Left renal pelvis (tissue), 4 donors: ENCODE measurements at places on chromosomes 3 and 15. TPM values are rescaled to one million over a fixed set of nuclear protein-coding genes. Genes with fewer than 3 reads are reported as not detected.

DNA sequence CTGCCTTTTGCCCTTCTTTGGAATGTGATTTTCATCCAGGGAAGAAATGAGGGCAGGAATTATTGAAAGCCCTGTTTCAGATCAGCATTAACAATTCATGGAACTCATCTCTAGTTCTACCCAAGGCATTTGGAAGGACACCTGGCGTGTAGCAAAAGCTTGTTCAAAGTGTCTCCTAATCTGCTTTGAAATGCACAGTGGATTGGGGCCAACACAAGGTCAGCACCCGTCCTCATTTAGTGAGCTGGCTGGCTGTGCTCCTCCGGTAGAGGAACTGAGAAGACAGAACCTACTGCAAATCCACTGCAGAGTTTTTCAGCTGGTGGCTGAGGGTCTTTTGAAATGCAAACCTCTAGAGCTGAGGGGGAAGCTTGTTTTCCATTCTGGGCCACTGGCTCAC lies 141.6 kb upstream of the STT3B start:
- no peak for DNase-seq

Gene GOLGA6L25
- not detected for polyA plus RNA-seq

DNA sequence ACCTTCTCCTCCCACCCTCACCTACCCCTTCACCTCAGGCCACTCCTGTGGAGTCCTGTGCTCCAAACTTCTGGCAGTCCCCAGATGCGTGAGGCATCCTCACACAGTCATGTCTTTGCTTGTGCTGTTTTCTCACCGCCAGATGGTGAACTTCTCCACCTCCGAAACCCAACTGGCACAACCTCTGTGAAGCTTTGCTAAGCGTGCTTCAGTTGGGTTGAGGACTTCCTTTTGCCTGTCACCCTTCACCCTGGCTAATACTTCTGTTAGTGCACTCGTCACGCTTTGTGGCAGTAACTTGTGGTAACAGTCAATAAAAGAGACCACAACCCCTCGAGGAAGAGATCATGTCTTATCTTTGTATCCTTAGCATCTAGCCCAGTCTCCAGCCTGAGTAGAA lies 42.0 kb upstream of the SKOR1 start:
- no peak for DNase-seq

DNA sequence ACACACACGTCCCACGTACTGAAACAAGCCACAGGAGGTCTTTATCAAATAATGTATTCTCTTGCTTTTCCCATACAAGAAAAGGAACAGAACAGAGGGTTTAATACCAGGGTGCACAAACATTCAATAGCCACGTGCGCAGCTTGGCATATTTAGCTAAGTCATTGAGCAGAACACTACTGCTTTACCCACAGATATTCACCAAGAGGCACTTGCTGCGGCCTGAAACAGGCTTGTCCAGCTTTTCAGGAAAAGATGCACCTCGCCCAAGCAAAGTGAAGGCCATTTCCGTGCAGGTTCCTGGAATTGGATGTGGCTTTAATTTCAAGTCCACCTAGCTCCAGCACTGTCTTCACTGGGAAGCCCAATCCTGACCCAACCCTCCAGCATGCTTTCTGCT lies 17.6 kb downstream of the ZDHHC3 start:
- DNase-seq: no peak

DNA sequence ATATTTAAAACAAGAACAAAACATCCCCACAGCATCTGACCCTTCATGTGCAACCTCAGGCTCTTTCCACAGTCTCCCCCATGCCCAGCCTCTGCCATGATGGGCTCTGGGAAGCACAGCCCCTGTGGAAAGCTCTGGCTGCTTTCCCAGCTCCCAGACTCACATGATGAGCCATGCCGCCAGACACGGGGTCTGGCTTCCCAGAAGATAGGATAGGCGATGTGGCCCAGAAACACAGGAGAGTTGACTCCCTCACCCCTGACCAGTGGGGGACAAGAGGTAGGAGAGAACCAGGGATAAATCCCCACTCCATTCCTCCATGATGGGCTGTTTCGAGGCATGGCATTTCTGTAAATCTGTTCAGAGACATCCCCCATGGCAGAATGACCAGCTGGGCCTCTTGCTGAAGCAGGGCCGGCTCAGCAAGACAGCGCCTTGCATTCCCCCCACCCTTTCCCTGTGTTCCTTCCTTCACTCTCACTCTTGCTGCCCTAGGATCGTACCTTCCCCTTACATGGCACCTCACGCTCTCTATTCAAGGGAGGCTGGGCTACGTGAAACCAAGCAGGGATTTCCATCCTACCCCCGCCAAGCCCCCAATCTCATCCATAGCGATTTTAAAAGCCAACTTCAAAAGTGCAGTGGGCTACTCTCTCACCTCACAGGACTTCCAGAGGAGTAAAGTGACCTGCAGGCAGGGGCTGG lies 192.4 kb downstream of the ABHD5 start:
- no peak for DNase-seq

DNA sequence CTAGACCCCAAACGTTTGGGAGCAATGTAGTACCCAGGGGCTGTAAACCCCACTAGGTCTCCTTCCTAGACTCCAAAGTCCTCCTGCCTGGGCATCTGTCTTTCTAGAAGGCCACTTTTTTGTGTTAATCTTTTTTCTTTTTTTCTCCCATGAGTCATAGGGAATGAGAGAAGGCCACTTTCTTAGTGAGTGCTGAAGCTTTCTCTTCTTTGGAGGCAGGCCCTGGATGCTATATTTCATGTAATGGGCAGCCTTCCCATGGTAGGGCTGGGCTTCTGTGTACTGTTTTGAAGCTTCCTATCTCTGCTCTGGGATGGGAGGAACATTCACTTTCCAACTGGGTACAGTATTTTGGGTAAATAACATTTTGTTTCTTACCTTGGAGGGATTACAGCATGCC lies 15.2 kb upstream of the RTP2 start:
- no peak for DNase-seq

GRCh38 chr3:101532783-101533602 lies 20.0 kb upstream of the SENP7 start:
- no peak for DNase-seq

DNA sequence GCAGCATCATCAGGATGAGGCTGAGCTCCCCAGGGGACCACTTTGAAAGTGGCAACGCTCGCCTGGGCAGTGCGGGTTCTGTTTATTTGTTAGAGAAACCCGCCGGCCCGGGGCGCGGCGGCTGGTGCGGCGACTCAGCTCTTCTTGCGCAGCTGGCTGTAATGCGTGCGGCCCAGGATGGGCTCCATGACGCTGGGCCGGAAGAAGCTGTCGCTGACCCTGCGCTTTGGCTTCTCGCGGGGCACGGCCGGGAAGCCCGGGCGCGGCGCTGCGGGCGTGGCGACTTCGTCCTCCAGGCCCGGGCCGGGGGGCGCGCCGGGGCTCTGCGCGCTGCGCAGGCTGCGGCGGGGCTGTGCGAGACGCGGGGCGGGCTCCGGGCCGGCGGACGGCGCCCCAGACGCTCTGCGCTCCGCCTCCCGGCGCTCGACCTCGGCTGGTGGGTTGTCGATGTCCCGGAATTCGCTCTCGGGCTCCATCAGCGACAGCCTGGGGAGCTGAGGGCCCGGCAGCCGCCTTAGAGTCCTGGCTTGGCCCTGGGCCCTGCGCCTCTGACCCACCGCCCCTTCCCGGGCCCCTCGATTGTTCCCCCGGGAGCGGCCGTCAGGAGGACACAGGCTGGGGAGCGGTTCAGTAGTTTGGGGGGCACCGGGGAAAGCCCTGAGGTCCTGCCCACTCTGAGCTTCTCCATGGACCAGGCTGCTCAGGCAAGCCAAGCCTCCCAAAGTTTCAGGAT lies 10.3 kb upstream of the KIF7 start:
- DNase-seq: no peak

Gene TADA3
- 59.3 TPM for polyA plus RNA-seq

DNA sequence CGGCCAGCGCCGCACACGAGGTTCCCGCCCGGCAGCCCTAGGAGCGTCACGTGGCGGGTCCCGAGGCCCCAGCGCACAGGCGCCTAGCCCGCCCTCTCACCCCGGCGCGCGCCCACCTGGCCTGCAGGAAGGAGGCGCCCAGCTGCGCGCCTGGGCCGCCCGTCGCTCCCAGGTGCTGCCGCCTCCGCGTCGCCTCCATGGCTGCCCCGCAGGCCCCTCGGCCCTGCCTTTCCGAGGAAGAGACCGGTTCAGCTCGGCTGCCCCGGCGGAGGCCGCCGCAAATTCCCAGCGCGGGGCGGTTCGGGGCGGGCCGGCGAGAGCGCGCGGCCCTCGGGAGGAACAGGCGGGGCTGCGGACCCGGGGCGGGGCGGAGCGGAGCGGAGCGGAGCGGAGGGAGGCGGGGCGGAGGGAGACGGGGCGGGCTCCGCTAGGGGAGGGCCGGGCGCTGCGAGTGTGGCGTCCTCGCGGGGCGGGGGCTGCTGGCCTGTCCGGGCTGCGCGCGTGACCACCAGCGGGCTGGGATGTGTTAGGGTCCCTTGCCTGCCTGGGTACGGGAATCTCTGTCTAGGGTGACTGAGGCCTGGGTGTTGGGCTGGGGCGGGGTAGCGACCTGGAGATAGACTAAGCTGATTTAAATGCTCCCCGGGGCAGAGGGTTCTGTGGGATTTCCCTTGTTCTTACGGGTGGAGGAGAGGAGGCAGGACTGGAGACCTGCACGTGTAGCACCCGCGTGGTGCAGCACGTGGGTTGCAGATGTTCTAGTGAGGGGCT lies at the start of gene CLN6:
CLN6 (minus strand) TSS at position 343 of the 771 bp plus-strand sequence; CDS start at position 199, 144 bp downstream.
- DNase-seq: peak; percentile 61
